Activated naive CD4-positive, alpha-beta T cell treated with anti-CD3 and anti-CD28 coated beads for 36 hours (primary cell): ENCODE measurements at places on chromosomes 13 and 19.

- no peak for DNase-seq
Observed at GRCh38 chr19:46413262-46414031, at the start of gene CCDC8. CCDC8 (minus strand) TSS chr19:46413564; CDS start chr19:46412810, 754 bp downstream.

DNA sequence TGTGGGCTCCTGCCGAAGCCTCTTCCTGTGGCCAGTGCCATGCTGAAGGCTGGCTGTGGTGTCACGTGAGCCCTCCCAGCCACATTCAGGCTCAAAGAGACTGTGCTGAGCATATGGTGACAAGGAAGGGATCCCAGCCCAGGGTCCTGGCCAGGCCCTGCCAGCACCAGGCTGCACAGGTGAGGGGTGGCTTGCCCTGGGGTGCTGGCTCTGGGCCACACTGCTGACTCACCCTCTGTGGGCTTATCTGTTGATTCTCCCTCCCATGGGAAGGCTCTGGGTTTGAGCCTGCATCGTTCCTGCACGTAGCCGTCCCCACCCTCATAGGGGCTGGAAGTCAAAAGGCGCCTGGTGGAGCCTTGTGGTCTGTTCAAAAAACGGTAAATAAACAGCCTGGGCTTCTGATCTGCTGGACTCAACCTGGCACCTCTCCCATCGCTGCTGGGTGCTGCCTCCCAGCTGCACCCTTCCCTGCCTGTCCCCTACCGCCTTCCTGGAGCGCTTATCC is 31.1 kb downstream of the DNM2 start:
- no peak for DNase-seq

DNA sequence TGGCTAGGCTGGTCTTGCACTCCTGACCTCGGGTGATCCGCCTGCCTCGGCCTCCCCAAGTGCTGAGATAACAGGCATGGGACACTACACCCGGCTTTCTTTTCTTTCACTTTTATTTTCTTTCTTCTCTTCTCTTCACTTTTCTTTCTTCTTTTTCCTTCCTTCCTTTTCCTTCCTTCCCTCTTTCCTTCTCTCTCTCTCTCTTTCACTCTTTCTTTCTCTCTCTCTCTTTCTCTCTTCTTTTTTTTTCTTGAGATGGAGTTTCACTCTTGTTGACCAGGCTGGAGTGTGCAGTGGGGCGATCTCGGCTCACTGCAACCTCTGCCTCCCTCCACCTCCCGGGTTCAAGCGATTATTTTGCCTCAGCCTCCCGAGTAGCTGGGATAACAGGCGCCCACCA is 812 bp upstream of the ZNF493 start:
- no peak for DNase-seq

DNA sequence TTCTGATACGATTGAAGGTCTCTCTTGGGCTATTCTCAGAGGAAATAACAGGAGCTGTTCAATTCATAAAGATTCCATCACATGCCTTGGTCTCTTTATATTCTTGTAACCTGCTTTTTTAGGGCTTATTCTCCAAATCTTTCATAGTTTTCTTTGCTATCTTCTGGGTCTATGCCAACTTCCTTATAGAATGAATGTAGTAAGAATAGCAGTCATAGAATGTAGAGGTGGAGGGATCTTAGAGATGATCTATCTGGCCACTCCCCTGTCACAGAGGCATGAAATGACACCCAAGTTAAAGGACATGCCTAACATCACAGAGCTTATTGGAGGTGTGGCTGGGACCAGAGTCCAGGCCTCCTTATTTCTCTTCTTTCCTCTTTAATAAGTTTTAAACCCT is 13.2 kb downstream of the LCP1 start:
- no peak for DNase-seq

DNA sequence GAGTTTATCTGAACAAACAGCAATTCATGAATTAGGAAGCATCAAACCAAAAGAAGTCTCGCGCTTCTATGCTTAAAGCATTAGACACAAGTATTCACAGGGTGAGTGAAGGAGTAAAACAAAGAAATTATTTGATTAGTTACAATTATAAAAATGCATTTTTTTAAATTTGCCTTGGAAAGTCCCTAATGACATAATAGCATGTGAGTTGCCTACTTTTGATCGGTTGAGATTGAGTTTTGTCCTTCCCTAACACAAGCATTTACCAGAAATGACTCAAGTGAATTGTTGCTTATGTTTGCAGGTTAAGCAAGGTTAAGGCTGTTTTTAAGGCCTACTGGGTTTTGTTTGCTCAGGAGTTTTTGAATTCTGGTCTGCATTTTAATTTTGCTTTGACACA is 389 bp upstream of the ZNF649 start:
- no peak for DNase-seq

- DNase-seq = peak; percentile 68
Observed at GRCh38 chr19:14114854-14115253, 2.7 kb downstream of the PRKACA start.

GRCh38 chr13:30051531-30052060 is 201.2 kb upstream of the UBL3 start:
- DNase-seq = no peak
